Epithelial cell of proximal tubule (primary cell): ENCODE measurements at places on chromosomes 2 and 18.

DNA sequence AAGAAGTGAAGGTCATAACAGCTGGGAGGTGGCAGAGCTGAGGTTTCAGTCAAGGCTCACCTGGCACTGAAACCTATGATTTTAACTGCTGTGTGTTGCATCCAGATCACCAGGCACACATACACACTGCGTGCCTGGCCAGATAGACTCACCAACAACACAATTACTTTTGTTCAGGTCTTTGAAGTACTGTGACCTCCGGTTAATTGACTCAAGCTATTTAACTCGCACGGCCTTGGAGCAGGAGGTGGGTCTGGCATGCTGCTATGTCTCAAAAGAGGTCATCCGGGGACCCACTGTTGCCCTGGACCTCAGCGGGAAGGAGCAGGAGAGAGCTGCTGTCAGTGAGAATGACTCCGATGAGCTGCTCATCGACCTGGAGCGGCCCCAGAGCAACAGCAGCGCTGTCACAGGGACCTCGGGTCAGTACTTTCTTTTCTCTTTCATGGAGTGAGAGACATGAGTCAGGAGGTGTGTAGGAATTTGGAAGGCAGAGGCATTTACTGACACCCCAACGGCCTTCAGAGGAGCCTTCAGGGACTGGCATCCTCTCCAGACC is 104.1 kb downstream of the ESCO1 start:
- DNase-seq, result no peak

GRCh38 chr2:84283506-84283905 is 175.6 kb downstream of the SUCLG1 start:
- DNase-seq, result no peak

DNA sequence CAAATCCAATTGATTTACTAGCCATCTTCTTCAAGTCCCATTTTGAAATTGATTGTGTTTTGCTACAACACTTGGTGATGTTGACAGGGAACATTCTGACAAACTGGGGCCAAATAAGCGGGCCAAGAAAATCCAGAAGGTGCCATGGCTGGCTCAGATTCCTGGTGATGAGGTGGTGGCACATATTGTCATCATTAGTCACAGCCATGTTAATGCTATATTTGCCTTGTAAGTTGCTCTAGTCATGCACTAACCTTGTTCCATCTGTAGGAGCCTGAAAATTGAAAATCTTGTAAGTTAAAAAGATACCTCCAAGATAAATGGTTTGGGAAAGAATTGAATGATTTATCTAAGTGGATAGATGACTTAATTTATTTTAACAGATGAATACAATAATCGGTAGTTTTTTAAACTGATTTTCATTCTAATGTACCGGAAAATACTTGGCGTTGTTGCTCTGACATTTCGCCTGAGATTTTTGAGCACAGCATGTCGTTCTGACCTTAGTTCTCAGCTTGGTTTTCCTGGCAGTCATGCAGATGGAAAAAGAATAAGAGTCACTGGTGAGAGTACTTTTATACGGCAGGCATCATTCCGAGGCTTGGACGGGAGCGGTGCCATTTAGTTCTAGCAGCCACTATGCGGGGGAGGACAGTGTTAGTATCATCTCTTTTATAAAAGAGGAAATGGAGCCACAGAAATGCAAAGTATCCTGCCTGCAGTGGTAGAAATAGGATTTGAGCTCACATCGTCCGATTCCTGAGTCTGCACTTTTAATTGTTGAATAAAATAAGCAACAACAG is 133.9 kb downstream of the ZNF532 start:
- no peak for DNase-seq

DNA sequence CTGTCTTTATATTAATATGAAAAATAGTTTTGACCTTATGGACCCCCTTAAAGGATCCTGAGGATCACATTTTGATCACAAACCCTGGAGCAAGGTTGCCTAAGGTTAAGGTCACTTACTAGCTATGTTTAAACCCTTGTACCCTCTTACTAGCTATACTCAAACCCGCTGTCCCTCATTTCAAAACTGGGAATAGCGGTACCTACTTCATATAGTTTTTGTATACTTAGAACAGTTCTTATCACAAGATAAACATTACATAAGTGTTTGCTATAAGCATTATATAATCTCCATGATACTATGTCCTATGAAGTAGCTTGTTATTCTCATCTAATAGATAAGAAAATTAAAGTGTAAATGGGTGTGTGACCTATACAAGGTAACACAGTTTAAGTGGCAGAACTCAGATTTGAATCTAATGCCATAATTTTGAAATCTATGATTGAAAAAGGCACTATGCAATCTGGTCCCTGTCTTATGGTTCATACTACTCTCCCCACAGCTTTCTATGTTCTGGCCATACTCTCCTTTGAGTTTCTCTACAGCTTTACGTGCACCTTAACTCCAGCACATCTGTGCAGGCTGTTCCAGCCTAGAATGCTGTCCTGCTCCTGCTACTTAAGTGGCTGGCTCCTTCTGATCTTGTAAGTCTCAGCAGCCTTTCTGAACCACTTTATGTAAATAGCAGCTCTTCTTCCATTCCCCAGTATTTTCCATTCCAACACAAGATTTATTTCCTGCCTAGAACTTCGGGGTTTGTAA is 30.4 kb downstream of the HYCC2 start:
- no peak for DNase-seq

- DNase-seq, result no peak
Observed at GRCh38 chr2:20597860-20598183, 53.1 kb downstream of the HS1BP3 start.

GRCh38 chr2:237865623-237866041 is 6.2 kb downstream of the RAMP1 start:
- DNase-seq, result no peak

- no peak for DNase-seq
Observed at GRCh38 chr2:233801357-233802131, 23.4 kb downstream of the MROH2A start.

GRCh38 chr2:563512-563911 is 113.7 kb downstream of the TMEM18 start:
- no peak for DNase-seq

GRCh38 chr18:56175330-56176001 is 462.9 kb downstream of the TXNL1 start:
- DNase-seq, result no peak

DNA sequence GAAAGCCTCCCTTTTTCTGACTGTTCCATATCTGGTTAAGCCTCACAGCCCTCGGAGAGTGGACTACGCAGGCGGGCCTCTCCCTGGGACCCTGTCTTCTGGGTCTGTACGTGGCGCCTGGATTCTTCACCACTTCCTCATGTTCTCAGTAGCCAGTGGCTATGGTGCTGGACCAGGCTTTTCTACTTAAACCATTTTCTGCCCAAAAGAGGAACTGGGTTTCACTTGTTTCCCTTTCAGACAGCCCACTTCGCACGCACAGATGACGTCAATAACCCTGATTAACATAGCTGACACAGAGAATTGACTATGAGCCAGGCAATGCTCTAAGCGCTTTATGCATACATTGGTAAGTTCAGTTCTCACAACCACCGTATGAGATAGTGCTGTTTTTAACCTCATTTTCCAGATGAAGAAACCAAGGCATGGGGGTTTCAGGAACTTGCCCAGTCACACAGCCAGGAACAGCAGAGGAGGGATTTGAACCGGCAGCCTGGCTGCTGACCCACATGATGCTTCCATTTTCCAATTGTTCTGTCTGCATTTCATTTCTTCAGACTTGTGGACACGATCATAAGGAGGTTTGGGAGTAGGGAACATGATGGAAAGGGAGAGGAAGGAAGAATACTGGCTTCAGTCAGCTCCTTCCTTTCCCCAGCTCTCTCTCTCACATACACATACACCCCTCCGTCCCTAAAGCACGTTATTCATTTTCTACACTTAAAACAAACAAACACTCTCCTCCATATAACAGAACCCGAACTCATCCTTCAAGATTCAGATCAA is 41.7 kb downstream of the MYOM1 start:
- no peak for DNase-seq

DNA sequence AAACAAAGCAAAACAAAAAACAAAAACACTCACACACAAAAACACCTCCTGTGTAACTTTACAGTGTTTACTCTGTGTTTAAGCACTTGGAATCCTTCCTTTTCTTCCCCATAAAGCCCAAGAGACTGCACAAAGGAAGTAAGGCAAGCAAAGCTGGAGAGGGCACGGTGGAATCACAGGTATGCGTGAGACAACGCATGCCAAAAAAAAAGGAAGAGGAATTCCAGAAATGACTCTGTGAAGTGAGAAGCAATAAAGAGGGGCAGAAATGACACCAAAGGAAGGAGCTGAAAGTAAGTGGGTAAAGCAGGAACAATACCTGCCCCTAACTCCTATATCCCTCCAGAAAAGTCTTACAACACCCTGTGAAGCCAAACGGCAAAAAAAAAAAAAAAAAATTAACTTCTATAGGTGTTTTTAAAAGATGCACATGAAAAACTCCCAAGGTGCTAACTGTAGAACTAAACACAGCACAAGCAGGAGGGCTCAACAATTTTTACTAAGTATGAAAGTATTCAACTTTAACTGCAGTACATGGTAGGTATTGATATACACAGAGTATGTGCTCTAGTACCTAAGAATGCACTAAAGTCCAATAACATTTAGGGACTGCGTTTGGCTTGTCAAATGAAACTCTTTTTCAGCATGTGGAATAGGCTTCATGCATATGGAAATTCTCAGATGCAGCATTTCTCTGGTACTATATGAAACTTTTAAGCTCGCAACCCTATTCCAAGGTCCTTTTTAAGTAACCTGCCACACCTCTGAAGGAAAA is 9.1 kb downstream of the RND3 start:
- no peak for DNase-seq

DNA sequence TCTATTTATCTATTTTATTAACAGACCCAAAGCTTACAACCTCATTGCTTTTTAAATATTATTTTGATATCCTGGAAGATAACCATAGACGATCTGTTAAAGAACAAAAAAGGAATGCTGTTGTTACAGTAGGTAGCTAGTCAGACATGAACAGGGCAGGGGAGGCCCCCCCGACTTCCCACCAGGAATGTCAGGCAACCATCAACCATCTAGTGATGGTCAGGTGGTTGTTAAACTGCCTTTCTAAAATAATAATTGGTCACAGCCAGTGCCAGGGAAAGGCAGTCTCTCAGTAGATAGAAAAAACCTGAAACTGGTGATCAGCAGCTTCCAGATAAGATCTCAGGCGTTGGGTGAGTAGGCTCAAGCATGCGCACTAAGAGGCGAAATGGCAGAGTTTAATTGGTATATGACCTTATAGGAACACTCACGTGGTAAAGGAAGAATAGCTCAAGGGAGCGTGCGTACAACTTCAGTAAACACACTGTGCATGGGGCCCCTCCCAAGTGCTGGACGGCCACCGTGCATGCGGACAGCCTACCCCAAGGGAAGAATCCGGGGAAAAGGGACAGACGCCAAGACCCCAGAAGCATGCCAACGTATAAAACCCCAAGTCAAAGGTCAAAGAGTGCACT is 32.5 kb upstream of the CCL20 start:
- no peak for DNase-seq
